ENCODE measurements at places on chromosomes 4 and X.

- DNase-seq = no peak
Measured at GRCh38 chr4:15577508-15577907, 77.6 kb downstream of the FBXL5 start.

GRCh38 chr4:10085386-10085785 is 31.2 kb downstream of the WDR1 start:
- peak; percentile 1 for DNase-seq

- no peak for DNase-seq
Measured at GRCh38 chr4:68326141-68326540, 23.7 kb downstream of the YTHDC1 start.

DNA sequence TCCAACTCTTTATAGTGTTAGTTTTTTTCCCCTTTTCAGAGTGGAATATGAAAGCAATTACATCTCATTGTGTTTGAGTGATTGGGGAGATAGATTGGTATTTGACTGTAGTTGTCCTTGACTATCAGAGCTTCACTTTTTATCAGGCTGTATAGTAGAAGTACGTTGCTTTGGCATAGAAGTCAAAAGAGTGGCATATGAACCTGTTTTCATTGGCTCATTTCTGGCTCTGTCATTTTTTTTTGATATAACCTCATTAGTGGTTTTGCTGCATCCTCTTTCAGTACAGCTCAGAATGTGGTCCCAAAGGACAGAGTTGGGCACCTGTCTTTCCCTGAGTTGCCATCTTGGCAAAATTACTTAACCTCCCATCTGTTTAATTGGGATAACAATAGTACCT is 1.4 kb downstream of the TMA16 start:
- no peak for DNase-seq

DNA sequence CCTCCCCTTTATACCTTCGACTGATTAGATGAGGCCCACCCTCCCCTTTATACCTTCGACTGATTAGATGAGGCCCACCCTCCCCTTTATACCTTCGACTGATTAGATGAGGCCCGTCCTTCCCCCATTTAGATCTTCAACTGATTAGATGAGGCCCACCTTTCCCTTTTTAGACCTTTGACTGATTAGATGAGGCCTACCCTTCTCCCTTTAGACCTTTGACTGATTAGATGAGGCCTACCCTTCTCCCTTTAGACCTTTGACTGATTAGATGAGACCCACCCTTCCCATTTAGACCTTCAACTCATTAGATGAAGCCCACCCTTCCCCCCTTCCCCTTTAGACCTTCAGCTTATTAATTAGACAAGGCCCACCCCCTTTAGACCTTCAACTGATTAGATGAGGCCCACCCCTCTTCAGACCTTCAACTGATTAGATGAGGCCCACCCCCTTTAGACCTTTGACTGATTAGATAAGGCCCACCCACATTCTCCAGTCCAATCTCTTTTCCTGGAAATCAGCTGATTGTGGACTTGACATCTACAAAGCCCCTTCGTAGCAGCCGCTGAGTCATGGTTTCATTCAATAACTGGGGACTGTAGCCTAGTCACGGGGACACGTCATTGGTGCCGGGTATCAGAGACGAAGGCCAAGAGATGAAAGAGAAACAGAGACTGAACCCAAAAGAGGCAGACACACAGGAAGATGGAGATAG is 28.8 kb upstream of the IL3RA start:
- no peak for DNase-seq

DNA sequence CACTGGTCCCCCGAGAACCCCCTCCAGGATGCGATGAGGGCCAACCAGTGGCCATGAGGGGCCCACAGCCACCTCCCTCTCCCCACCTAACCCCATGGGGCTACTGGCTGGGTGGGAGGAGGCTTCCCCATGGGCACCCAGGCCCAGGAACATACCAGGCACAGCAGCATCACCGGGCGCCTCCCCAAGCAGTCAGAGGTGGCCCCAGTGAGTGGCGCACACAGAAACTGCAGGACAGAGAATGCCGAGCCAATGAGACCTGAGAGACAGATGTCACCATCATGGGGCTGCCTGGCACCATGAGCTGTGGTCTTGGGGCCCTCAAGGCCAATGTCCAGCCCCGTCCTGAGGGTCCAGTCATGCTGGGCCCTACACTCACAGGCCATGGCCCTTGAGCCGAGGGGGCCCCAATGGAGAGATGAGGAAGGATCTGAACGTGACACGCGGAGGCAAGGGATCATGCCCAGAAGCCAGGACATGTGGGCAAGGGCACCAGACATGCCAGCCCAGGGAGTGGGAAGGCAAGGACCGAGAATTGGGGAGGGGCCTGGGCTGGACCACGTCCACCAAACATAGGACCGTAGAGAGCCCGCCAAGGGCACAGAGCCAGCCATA is 30.1 kb downstream of the NOP14 start:
- DNase-seq = no peak

GRCh38 chrX:138006180-138006579 is 440.3 kb downstream of the ZIC3 start:
- DNase-seq = no peak

GRCh38 chr4:159009521-159009920 is 93.4 kb upstream of the RAPGEF2 start:
- no peak for DNase-seq

DNA sequence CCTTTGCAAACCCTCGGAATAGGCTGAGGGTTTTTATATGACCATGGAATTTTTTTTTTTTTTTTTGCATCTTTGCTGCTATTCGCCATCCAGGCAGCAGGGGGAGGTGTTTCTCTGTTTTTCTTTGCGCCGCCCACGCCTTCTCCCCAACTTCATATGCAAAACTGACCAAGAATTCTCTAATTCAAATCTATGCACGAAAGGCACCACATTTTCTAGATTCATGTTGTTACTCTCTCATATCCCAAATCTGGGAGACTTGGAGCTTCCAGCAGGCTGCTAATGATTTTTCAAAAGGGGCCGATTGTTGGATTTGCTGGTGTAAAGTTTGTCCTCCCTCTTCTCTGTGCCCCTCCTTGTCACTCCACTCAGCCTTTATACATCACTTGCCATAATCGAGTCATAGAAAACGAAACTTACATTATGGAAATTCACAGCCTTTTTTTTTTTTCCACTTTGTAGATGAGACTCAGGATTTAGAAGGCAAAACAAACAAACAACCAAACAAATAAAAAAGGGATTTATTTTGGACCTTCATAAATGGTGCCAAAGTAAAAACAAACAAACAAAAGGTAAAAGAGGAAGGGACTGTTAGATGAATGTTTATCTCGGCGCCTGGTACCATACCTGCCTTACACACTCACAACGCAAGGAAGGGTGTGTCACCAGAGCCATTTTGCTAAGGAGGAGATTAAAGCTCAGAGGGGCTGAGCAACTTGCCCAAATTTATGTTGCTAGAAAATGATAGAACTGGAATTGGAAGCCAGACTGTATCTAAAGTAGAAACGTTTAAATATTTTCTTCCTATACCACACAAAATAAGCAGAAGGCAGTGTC is 29.3 kb upstream of the BOD1L1 start:
- peak; percentile 42 for DNase-seq

GRCh38 chrX:49627086-49627777 is 28.4 kb downstream of the GAGE1 start:
- no peak for DNase-seq

GRCh38 chr4:148693913-148694649 is 251.9 kb upstream of the NR3C2 start:
- no peak for DNase-seq

- DNase-seq = no peak
Measured at GRCh38 chr4:8379281-8379680, 61.2 kb downstream of the ACOX3 start.

DNA sequence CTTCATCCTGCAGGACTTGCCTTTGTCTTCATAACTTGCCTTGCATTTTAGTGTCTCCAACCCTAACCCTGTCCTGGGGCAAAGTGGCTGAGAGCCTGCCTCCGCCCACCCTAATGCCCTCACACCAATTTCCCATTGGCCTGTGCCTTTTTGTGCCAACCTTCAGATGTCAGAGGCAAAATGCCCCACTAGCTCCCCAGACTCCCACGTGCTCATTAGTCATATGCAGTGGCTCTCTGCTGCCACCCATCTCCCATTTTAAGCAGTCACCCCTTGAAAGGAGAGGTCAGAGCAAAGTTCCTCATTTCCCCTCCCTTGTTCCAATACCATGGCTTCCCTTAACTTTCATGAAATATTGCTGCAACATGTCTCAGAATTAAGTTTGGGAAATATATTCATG is 74.8 kb upstream of the PASD1 start:
- DNase-seq = no peak

- DNase-seq = no peak
Measured at GRCh38 chr4:5750052-5750945, 39.3 kb downstream of the EVC start.

- no peak for DNase-seq
Measured at GRCh38 chrX:109623997-109624396, 975 bp downstream of the KCNE5 start.

GRCh38 chrX:102966701-102967100 is 29.6 kb downstream of the RAB40AL start:
- DNase-seq = no peak

DNA sequence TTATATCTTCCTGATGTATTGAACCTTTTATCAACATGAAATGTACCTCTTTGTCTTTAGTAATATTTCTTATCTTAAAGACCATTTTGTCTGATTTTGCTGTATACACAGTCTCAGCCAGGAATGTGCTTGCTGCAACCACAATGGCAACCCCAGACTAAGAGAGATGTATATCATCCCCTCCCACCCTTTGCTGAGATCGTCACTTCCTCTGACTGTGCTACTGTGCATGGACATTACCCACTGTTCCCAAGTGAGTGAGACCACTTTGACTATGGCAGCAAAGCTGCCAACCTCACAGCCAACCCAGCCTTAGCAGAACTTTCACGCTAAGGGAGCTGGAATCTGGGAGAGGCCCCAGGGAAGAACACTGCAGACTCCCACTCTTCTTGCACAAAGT is 46.0 kb downstream of the EIF2S3 start:
- no peak for DNase-seq

DNA sequence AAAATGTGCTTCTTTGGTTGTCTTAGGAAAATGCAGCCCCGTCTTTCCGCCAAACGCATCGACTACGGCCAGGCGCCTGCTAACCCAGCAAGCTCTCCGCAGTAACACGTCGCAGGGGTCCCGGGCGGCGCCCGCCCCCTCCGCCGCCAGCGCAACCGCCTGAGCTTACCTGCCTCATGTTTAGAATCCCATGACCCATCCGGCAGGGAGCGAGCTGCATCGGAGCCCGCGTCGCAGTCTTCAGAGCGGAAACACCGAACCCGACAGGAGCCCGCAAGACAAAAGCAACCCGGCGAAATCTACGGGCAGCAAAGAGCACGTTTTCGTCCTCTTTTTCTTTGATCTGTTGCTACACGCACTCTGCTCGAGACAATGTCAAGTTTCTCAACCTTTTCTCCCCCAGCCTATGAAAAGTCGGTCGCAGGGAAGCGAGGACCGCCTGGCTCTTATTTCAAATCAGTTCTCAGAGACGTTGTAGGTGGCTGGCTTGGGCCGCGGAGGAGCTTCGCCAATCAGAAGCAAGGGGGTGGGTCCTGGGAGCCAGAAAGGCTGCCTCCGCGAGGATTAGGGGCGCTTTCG is at the start of gene MID1:
TSS of gene MID1 (minus strand) at position 465 of the 579 bp plus-strand sequence. CDS start 53,038 bp downstream, outside the sequence.
- DNase-seq = no peak

DNA sequence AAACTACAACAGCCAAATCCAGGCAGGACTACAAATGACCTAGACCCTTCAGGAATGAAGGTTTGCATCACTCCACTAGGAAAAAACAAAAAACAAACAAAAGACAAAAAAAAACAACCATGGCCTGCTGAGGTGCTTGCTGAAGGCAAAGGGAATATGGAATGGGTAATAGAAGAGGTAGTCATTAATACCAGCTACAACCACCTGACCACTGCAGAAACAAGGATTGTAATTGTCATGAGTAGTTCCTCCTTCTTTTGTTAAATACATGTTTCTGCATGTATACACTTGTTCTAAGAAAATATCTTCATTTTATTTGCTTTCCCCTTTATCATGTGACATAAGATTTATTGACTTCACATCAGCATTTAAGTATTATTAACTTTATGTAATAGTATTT is 409.8 kb upstream of the GRID2 start:
- DNase-seq = no peak

GRCh38 chr4:119540249-119540648 is 88.4 kb downstream of the PDE5A start:
- no peak for DNase-seq

- DNase-seq = no peak
Measured at GRCh38 chrX:138845786-138846185, 134.3 kb upstream of the FGF13 start.

DNA sequence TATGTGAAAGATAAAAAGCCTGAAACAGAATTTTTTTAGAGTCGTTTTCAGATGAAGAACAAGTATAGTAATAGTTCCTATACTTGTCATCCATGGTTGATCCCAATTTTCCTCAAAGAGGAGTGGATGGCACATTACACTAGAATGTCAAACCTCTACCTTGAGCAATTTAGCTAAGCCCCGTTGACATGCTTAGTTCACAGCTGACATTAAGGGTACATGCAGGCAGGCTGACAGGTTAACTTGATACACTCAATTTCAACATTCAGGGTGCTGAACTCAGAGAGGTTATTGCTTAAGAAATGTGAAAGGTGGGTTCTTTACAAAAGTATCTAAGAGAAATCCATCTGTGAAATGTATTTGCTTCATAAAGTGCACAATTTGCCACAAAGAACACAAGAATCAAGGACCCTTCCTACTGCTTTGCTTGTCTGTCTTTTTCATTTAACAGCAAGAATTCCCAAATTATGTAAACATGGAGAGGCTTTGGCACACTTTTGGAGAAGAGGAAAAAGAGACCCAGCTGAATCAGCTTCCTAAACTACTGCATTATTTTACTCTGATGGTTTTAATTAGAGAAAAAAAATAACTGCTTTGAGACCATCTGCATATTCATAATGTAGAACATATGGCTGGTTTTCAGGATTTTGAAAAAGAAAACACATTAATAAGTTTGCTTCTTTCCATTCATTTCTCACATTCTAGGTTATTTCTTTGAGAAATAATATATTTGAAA is 122.5 kb upstream of the DDIT4L start:
- no peak for DNase-seq

DNA sequence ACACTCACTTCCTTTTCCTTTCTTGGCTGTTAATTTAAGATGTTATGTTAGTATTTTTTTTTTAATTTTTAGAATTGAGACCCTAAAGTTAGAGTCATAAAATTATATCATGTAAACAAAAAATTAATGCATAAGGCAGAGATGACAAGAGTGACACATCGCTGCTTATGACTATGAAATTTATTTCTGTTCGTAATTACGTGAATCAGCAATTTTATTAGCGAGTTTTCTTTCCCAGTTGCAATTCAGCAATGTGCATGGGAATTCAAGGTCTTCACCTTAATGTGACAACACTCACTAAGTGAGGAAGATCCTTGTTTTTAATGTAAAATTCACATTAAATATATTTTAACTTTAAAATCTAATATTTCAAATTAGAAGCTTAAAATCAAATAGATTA is 181.2 kb upstream of the SPOCK3 start:
- no peak for DNase-seq

DNA sequence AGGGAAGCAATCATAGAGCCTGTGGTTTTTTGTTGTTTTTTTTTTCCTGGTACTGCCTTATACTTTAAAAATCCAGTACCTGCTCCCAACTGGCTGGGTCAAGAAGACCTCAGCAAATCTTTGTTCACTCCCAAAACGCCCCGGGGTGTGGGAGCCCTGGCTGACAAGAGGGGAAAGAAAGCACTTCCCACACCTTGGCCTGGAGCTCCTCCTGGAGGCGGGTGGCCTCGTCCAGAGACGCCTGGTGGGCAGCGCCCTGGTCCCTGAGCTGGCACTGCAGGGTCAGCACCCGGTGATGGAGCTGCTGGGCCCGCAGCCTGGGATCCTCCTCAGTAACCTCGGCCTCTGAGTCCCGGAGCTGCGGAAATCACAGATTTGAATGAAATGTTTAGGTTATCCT is 38.2 kb downstream of the C4orf50 start:
- no peak for DNase-seq

All from T-helper 17 cell (primary cell).